Uterine smooth muscle cell (primary cell): ENCODE measurements at places on chromosomes 1 and 21. TPM values are rescaled to one million over a fixed set of nuclear protein-coding genes. Genes with fewer than 3 reads are reported as not detected.

ILDR2 gene
- 0.11 TPM in 1 of 2 replicates, not detected in the other for total RNA-seq

ZNF593OS gene
- total RNA-seq: not detected in 2 replicates

S1PR1 gene
- total RNA-seq: 11.0 and 12.2 TPM in 2 replicates

ETV3L gene
- total RNA-seq: not detected in 2 replicates

FYB2 gene
- total RNA-seq: not detected in 2 replicates

FCRL4 gene
- not detected in 2 replicates for total RNA-seq

CFHR1 gene
- total RNA-seq: 0.11 and 0.25 TPM in 2 replicates

TMEM51 gene
- 7.9 and 11.5 TPM in 2 replicates for total RNA-seq

GBP6 gene
- 0.11 TPM in 1 of 2 replicates, not detected in the other for total RNA-seq

MYOG gene
- not detected in 2 replicates for total RNA-seq

ZNF648 gene
- total RNA-seq: not detected in 2 replicates

OR2T8 gene
- not detected in 2 replicates for total RNA-seq

NKAIN1 gene
- not detected in 2 replicates for total RNA-seq

FCN3 gene
- not detected in 2 replicates for total RNA-seq

CELA2A gene
- total RNA-seq: not detected in 2 replicates

ZC3H11A gene
- total RNA-seq: 89.2 and 96.2 TPM in 2 replicates

GRHL3 gene
- total RNA-seq: not detected in 2 replicates

RGS8 gene
- total RNA-seq: under 0.01 TPM in 1 of 2 replicates, not detected in the other

IL6R gene
- 9.3 and 11.9 TPM in 2 replicates for total RNA-seq

ASCL5 gene
- total RNA-seq: not detected in 2 replicates

GPATCH2 gene
- 25.4 and 26.7 TPM in 2 replicates for total RNA-seq

PKP1 gene
- total RNA-seq: 0.55 and 0.75 TPM in 2 replicates

TEX38 gene
- total RNA-seq: not detected in 2 replicates

TLR5 gene
- total RNA-seq: under 0.01 TPM in 1 of 2 replicates, not detected in the other

PLA2G5 gene
- not detected in 2 replicates for total RNA-seq

DNAI4 gene
- total RNA-seq: 3.3 and 7.2 TPM in 2 replicates

C1orf167 gene
- total RNA-seq: not detected in 2 replicates

SYNC gene
- total RNA-seq: 44.3 and 74.7 TPM in 2 replicates

CD1C gene
- 0.12 TPM in 1 of 2 replicates, not detected in the other for total RNA-seq

TMEM82 gene
- total RNA-seq: not detected in 2 replicates

KRTAP19-1 gene
- not detected in 2 replicates for total RNA-seq

SLAMF6 gene
- total RNA-seq: not detected in 2 replicates

FUCA1 gene
- 4.3 and 11.1 TPM in 2 replicates for total RNA-seq
